ENCODE measurements at places on chromosomes 6 and 20.

GRCh38 chr6:77366798-77367197, 96.5 kb downstream of the HTR1B start:
- no peak for DNase-seq

GRCh38 chr6:75381877-75382633, 97.5 kb upstream of the TMEM30A start:
- peak; percentile 57 for DNase-seq

- DNase-seq: no peak
These were observed 33.7 kb upstream of the IRF4 start for GRCh38 chr6:357791-358341.

DNA sequence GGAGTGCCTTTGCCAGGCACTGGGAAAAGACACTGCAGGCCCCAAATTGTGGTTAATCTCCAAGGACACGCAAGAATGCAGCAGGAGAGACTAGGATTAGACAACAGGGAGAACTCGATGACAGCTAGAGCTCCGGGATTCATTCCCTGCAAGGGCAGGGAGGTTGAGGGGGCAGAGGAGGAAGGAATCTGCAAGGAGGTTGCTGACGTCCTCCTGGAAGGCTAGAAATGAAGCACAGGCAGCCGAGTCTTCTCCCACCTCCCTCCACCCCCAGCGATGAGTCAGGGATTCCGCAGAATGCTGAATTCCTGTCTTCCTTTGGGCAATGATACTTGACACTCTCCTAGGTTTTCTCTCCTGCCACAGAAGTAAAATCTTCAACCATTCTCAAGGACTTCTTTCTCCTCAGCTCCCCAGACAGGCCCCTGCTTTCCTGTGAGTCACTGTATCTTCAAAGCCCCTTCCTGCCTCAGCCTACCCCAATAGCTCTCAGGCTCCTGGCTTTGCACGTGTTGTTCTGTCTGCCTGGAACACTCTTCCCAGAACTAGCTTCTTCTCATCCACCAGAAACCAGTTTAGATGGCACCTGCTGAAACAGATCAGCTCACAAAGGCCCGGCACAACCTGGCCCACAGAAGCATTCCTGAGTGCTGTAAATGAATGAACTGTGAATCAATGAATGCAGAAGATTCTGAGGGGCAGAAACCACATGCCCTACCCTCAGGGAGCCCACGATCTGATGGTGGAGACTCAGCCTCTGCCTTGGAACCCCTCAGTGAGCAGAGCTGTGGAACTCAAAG, 85.6 kb downstream of the MRPL14 start:
- DNase-seq: no peak

Measured in DMS153 (cell line).